ENCODE measurements at places on chromosomes 7 and 10.

DNA sequence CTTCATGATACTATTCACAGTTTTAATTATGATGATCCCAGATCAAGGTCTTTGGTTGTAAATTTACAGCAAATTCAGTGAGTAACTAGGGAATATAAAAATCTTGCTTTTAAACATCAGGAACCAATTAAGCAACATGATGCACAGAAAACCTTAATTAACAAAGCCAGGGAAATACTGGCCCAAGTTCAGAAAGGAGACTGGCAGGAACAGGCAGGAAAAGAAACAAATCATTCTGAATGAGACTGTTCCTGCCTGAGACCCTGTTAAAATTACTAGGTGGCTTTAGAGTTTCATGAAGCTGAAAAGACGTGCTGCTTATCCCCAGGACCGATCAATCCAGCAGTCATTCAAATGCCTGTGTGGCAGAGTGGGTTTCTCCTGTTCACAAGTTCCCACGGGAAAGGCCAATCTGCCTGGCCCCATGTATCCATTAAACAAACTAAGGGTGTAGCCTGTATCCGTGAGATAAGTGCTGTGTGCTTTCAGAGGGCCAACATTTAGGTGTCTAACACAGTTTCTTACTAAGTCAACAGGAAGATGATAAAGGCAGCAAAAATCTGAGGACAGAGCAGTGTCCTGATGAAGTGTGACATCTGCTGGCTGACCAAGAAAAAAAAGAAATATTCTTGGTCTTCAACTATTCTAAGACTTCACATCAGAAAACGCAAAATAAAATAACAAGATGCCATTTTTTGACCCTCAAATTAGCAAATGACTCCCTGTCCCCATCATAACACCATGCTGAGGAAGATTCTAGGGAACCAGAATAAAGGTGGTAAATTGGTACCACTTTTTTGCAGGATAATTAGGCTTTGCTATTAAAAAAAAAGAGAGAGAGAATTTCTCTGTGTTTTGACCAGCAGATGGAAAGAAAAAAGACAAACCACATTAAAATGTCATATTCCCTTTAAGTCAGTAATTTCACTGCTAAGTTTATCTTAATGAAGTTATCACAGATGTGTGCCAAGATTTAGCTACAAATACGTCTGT is 34.2 kb downstream of the PUS7 start:
- no peak for DNase-seq

DNA sequence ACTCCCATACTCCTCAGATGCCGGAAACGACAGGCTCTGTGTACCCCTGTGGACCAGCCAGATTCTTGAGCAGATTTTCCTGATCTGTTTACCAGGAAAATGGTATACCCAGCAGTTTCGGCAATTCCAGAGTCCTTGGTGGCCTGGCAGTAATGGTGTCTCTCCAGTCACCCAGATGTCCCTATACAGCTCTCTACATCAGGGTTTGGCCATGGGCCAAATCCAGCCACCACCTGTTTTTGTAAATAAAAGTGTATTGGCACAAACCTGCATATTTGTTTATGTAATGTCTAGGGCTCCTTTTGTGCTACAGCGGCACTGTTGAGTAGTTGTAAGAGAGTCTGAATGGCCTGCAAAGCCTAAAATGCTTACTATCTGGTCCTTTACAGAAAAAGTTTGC is 491.3 kb downstream of the RPS24 start:
- DNase-seq: no peak

DNA sequence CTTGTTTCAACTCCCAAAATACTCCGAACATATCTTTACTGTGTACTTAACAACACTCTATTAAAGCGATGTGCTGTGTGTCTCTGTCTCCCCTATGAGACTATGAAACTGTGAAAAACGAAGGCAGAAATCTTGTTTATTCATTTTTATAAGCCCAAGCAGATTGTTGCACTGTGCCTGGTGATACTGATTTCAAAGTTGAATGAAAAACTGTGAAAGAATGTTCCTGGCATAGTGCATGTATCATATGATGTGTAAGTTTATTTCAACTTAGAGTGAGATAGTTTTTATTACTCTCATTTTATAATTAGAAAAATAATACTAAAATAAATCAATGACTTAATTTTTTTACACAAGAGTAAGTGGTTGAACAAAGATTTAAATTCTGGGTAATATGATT is 471.9 kb upstream of the PCDH15 start:
- DNase-seq: no peak

DNA sequence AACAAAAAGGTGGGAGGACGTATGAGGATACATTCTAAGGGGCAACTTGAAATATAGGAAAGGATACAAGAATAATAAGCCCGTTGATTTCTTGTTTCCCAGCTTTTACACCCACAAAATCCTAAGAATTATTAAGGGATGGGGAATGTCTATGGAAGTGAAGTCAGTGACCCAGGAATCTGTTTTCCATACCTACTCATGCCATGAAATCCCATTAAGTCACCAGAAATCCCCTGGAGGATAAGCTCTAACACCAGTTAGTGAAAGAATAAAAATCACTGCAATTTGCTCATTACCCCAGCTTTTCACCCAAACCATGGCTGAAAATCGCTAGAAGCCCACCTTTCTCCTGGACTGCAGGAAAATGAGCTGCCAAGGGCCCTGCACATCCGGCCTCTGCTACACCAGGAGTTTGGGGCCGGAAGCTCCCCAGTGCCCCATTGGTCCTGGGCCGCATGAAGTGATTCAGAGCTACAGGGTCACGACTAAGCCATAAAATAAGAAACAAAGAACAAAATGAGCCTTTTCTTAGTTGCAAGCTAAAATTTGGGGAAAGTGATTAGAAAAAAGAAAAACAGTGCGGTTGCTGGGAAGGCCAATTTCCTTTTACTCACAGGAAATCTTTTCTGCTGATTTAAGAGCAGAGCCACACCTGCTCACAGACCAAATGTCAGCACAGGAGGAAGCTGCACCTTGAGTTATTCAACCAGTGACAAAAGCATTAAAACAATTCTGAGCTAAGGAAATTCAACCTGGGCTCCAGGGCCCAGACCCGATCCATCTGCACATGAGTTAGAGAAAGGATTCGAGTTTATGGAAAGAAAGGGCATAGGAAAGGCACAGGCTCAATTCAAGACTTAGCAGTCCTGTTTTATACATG is 40.3 kb downstream of the HIPK2 start:
- no peak for DNase-seq

- DNase-seq: no peak
These were observed 409.1 kb upstream of the ANKRD30A start for GRCh38 chr10:36716291-36716690.

- no peak for DNase-seq
These were observed 462.7 kb downstream of the SUGCT start for GRCh38 chr7:40597517-40597916.

GRCh38 chr7:127717502-127718339 is 65.7 kb downstream of the SND1 start:
- DNase-seq: no peak

- no peak for DNase-seq
These were observed 70.8 kb upstream of the EEPD1 start for GRCh38 chr7:36082216-36082615.

Measured in WERI-Rb-1 (cell line).